Stimulated activated CD8-positive, alpha-beta memory T cell treated with anti-CD3 and anti-CD28 coated beads, Interleukin-12 subunit alpha, Interleukin-12 subunit beta, amount 100 ng/mL, for 4 hours (primary cell): ENCODE measurements at places on chromosomes 2 and 18.
A peak's percentile ranks its signal among the peaks of the same experiment; 100 is the strongest.

DNA sequence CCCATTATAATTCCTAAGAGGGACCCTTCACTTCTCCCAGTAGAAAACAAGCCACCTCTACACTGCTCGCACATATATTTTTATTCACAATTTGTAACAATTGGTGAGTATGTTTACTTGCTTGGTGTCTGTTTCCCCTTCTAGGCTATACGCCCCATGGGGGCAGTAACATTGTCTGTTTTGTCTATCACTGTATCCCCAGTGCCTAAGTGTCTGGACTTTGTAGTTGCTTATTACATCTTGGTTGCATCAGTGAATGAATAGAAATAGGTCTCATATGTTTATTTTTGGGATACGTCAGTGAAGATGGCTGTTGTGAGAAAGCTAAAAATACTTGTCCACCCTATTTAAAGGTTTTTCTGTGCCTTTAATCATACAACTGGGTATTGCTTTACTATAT, 87.4 kb upstream of the ITGB6 start:
- no peak for DNase-seq

- DNase-seq = no peak
Measured at GRCh38 chr2:105378276-105378840, 20.5 kb downstream of the FHL2 start.

- DNase-seq = no peak
Measured at GRCh38 chr2:169767243-169767888, 31.3 kb upstream of the SSB start.

GRCh38 chr2:240893363-240893844, 2.6 kb downstream of the MAB21L4 start:
- no peak for DNase-seq

DNA sequence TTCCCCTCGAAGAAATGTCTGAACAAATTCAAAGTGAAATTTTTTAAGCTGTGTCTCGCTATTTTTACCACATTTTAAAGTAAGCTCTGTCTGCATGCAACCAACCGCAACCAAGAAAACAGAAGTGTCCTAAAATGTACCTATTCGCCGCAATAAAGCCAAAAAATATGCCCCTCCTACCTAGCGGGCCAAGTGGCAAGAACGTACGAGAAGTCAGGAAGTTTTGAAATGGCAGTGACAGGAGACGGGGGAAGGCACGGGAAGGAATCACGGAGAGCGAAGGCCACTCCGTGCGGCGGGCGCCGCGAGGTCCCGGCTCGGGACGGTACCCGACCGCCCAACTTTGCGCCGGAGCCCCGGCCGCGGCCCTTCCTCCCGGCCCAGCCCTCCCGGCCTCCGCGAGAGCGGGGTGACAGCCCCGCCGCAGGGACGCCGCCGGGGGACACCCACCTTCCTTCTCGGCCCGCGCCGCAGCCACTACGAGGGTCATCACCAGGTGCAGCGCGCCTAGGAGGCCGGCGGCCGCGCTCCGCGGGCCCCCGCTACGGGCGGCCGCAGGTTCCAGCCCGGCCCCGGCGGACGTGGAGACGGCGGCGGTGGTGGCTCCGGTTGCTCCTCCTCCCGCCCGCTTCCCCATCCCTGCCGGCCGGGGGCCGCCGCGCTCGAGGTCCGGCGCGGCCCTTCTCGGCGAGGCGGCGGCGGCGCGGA, 568 bp downstream of the TMEM131 start:
- DNase-seq = peak; percentile 34

DNA sequence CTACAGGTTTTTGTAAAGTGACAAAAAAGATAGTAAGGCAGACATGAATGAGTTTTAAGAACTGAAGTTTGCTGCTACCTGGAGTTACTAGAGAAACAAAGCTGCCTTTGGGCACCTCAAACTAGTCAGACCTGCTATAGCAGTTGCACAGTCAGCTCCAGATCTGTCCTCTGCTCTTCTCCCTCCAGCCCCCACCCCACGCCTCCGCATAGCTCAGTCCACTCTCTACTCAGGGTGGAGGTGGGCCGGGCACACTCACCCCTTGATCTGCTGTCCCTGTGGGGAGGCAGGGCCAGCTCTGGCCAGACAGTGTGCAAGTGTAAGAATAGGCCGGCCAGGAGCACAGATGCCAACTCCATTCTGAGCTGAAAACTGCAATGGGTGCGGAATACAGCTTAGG, 4.1 kb downstream of the SERTAD2 start:
- no peak for DNase-seq

- no peak for DNase-seq
Measured at GRCh38 chr2:230619491-230619890, 93.2 kb upstream of the CAB39 start.

- no peak for DNase-seq
Measured at GRCh38 chr18:78813936-78814710, 165.5 kb upstream of the SALL3 start.

DNA sequence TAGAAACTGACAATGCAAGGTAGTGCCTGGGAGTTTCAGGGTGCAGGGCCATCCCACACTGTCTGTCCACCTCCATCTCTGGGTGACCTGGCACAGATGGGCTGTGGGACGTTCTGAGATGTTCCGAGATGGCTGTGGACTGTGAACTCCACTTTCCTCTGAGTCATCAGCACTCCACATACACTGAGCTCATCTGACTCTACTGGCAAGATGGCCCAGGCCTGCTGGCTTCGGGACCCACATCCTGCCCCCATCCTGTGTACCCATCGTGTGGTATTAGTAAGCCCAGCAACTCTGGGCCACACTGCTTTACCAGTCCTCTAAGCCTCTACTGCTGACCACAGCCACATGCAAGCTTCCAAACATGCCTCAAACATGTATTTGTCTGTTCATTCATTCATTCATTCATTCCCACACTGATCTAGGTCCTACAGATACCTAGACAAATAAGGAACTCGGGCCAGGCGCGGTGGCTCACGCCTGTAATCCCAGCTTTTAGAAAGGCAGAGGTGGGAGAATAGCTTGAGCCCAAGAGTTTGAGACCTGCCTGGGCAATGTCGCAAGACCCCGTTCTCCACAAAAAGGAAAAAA, 124.8 kb upstream of the CXCR4 start:
- peak; percentile 42 for DNase-seq

DNA sequence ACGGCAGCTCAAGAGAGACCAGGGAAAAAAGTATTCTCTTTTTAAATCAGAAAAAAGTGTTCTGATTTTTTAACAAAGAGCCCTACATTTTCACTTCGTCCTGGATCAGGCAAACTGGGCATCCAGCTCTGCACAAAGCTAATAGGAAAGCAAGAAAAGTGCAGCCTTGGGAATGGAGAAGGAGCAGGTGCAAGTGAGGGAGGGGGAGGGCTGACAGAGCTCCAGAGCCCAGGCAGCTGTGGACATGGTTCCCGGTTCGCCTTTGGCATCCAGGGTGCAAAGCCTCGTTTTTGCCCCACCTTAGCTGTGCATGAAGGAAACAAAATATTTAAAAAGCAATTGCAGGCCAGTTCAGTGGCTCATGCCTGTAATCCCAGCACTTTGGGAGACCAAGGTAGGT, 82.2 kb downstream of the FAM124B start:
- DNase-seq = no peak

GRCh38 chr2:220154304-220154703, 526.9 kb downstream of the SLC4A3 start:
- DNase-seq = no peak

DNA sequence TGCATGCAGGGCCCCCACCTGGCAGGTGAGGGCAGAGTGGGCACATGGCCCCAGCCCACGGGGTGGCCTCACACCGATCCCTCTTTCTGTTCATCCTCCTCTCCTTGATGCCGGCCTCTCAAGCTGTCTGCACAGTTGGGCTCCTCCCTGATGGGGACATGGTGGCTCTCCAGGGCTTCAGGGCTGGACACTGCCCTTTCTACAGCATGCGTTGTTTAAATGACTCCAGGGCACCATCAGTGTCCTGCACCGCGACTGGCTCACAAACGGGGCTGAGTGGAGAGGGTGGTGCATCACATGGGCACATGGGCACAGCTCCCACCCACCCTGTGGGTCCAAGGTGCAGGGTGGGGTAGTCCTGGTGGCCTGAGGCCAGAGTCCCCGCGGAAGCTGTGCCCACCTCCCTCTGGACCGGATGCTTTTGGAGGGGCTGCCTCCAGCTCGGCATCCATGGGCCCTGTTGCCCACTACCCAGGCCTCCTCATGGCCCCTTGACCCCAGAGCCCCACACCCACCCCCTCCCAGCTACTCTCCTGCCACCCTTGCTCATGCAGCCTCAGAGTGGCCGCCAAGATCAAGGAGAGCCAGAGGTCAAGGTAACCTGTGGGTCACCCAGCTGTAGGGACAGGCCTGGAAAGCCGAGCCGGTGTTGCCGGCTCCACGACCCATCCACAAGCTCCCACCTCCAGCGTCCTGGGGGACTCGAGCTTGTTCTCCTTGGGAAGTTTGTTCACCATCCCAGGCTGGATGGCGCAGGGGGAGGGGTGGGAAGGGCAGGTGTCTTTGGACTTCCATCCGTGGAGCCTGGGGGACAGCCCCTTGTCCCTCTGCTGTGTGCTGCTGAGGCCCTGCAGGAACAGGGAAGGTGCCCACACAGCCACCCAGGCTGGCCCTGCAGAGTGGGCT, 12.3 kb upstream of the SNED1 start:
- DNase-seq = no peak

DNA sequence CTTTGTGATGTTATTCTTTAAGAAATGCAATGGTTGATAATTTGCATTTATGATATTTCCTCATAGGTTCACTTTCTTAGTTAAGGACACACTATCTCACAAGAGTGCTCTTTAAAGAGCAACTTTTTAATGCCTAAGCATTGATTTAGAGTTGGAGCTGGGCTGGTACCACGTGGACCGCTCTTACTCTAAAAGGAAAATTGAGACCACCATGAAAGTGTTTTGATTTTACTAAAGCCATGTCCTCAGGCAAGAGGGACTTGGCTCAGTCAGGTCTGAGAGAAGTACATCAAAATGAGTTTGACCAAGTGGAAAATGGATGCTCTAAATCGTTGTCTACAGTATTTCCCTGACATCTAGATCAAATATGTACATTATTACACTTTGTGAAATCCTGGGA, 302.4 kb downstream of the LRRTM1 start:
- DNase-seq = no peak

GRCh38 chr2:196219671-196220070, 48.3 kb upstream of the STK17B start:
- no peak for DNase-seq

GRCh38 chr2:72150157-72150860, 2.6 kb upstream of the CYP26B1 start:
- no peak for DNase-seq

GRCh38 chr2:219507581-219508443, 6.5 kb upstream of the ASIC4 start:
- DNase-seq = no peak
